ENCODE measurements at places on chromosomes 2 and 18.

- ATAC-seq, result no peak
Observed at GRCh38 chr18:55256226-55256928, 297.1 kb upstream of the CCDC68 start.

DNA sequence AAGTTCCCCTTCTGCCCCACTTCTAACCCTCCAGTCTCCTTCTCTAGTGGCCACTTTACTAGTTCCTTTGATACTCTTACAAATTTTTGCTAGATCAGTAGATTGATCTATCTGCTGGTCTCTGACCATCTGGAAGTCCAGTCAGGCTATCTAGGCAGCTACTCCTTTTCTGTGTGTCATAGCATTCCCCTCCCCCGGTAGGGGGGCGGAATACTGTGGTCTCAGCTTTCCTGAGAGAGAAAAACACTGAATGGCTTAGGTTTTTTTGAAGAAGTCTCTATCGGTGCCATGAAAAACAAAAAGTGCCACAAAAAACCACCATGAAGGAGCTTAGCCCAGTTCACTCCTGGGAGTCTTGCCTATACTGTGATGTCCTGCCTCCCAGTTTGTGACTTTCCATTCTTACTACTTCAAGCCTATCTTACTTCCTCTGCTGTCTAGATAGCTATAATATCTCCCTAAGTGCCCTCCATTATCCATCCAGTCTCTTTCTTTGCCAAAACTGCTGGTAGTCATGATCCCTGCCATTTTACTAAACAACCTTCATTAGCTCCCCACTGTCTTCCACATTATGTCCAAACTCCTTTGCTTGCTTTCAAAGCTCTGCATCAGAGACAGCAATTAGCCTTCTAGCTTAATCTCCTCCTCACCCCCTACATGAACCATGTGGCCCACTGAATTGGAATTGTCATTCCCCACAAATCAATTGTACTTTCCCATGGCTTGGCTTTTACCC, 29.9 kb downstream of the TPGS2 start:
- ATAC-seq, result no peak

DNA sequence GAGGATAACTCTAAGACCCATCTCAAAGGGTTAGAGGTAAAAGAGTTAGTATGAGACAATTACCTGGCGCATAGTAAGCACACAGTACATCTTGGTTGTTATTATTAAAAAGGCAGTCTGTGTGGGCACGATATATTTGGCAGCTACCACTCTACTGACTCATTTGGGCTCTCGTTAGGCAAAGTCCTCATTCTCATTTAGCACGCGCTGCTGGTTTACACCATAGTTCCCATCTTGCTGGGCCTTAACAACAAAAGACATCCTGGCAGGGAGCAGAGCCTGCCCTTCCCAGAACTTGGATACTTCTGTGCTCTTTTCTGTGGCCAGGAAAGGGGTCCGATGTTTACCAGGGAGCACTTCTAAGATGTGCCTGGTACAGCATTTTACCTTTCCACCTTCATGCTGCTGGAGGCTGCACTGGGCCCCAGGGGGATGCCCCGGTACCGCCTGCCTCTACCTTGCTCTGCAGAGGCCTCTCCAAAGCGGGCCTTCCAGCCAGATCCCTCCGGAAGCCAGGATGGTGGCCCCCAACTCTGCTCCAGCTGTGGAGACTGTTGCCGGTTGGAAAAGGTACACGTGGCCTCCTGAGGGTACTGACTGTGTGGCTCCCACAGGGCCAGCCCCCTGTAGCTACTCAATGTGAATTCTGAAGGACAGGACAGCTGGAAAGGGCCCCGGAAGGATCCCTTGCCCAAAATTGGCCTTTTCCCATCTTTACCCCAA, 15.0 kb downstream of the GLI2 start:
- no peak for ATAC-seq

DNA sequence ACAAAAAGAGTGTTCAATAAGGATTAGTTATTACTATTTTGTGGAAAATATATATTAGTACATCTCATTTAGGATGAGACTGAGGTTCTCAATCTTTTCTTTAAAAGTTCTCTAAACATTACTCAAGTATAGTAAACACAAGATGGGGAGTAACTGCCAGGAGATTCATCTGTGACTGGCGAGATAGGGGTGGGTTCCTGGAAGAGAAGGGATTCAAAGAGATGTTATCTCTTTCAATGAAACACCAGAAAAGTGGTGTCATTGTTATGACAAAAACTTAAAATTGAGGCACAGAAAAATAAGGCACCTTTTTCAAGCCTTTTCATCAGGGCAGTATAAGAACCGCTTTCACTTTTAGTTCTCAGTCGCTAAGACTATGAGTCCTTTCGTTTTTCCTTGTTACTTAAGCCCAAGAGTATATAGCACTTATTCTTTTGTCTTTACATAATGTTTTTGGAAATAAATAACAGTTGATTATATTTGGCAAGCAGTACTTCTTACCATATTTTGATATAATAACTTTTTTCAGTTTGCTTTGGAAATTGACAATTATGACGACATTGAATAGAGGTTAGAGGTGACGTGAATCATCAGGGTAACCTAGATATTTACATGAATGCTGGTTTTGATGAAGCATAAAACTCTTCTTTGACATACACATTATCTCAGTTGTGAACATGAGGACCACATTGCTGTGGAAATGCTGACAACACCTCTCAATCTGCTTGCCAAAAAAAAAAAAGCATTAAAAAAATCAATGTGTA, 393.9 kb upstream of the TCF4 start:
- no peak for ATAC-seq

DNA sequence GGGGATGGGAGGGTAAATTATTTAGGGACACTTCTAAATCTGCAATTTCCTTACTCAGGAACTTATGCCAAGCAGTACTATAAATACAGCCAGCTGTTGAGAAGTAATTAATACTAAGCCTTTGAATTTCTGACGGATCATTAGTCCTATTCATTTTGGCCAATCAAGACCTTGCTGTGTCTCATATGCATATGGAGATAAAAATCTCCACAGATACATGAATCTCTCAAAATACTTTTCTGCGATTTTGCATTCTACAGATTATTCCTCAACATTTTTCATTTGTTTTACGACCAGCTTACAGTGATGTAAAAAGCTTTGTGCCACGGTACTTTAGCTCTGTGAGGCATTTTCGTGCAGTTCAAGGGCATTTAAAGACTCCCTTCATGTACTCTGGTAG, 16.7 kb downstream of the LANCL1 start:
- no peak for ATAC-seq

- ATAC-seq, result peak; percentile 68
Observed at GRCh38 chr2:168247341-168248261, at the start of gene STK39. STK39 (minus strand) TSS chr2:168247595; CDS start chr2:168247435, 160 bp downstream.

GRCh38 chr2:103233691-103234090, 471.9 kb downstream of the TMEM182 start:
- no peak for ATAC-seq

DNA sequence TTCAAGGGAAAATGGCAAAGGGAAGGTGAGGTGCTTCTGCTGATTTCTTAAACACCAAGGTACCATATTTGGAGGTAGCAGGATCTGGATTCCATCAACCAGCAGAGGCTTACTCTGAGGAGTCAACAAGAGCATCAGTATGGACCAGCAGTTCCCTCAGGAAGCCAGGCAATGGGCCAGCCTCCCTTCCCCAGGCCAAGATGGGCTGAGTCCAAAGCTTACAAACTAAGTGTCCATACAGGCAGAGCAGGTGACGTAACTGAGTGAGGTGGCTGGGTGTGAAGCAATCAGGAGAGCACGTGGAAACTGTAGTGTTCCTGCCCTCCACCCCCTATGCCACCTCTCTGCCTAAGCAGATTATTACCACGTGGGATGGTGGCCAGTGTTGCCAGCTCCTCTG, 134.2 kb upstream of the HNRNPA3 start:
- no peak for ATAC-seq

DNA sequence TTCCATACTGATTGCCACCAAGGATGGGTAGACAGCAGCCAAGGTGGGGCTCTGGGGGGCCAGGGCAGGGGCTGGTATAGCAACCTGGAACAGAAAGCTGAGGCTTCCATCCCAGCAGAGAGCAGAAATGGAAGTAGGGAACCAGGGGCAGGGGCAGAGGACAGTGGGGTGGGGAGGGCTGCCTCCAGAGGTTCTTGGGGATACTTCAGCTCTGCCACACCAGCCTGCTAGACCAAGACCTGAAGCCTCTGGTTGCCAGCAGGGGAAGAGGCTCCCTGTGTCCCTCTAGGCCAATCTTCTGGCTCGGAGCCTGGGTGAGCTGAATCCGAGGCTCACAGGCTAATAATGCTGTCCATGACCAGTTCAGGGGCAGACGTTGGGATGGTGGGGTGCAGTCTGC, 329.0 kb downstream of the DYSF start:
- ATAC-seq, result no peak

DNA sequence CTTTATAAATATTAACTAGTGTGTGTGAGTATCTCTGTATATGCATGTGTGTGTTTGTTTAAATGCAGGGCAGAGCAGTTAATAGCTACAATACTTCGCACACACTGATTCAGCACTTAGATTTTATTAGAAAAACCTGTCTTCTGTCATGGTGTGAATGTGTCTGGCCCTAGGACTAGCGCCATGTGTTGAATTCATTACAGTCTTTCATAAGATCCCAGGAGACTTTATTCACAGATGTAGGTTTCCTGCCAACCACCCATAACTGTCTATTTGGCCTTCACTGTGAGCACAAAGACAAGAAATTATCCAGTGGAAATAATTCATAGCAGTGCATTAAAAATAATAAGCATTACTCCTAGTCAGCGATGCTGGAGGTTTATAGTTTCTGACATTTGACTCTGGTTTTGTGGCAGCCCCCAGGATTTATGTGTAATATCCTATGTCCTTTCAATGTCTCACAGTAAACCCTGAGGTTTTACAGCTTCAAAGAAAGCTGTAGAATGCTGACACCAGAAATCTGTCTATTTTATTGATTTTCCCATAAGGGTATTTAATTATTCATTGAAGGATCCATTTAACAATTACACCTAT, 93.9 kb downstream of the ZNF804A start:
- ATAC-seq, result no peak

GRCh38 chr2:85971366-85971765, 82.6 kb upstream of the ST3GAL5 start:
- no peak for ATAC-seq

DNA sequence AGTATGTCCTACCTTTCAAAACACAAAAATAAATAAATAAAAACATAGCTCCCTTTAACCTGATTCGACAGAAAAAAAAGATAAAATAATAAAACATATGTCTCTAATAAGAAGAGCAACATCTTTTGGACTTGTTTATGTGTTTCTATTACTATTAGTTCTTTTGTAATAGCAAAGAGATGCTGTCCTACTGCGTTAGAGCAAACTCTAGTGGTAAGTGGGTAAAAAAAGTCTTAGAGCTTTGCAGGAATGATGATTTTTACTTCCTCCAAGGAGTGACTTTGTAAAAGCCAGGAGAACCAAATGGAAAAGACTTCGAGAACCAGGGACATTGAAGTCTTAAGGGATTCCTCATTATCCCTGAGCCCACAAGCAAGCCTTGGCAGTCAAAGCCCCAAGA, 450.1 kb downstream of the METTL4 start:
- ATAC-seq, result no peak

DNA sequence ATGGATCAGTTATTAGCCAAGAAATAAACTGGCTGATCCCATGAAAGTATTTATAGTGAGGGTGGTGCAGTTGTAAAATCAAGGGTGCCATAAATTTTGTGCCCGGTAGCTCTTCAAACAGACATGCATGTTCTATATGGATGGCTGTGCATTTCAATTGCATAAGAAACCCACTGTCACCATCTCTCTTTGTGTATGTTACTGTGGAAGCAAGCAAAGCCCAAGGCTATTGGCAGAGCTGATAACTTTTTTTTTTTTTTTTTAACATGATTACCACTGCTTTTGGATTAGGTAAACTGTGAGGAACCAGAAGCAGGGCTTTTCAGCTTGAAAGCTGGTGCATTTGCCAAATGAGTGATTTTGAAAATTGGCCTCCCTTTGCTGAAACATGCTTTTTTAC, 332.6 kb downstream of the SOX11 start:
- ATAC-seq, result no peak

DNA sequence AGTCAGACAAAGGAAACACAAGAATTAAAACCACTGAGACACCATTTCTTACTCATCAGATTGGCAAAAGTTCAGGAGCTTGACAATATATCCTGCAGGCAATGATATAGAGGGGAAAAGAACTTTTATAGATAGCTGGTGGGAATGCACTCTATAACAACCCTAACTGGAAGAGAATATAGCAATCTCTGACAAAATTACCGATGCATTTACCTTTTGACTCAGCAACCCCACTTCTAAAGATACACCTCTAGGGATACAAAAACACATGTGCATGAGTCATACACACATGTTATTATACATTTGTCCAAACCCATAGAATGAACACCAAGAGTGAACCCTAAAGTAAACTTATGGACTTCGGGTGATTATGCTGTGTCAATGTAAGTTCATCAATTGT, 79.4 kb upstream of the SRD5A2 start:
- no peak for ATAC-seq

DNA sequence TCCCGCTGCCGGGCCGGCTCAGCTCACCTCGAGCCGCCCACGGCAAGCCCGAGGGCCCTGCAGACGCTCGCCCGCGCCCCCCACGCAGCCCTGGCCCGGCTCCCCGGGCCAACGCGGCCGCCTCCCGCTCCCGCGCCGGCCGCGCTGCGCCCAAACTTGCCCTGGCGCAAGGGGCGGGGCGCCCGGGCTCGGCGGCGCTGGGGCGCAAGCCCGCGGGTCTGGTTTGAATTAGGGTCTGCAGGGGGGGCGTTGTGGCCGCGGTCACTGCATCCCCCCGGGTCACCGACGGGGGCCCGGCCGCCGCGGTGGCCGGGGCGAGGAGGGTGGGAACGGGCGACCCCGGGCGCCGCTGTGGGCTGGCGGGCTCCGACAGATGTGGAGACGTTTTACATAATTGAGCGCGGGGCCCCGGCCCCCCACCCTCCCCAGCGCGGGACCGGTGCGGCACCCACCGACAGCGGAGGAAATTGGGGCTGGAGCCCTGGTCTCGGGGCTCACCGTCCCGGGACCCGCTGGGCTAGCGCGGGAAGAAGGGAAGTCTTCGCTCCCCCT, 690 bp downstream of the SDC1 start:
- peak; percentile 4 for ATAC-seq

GRCh38 chr18:45107425-45107824, 426.7 kb downstream of the SETBP1 start:
- peak; percentile 18 for ATAC-seq

DNA sequence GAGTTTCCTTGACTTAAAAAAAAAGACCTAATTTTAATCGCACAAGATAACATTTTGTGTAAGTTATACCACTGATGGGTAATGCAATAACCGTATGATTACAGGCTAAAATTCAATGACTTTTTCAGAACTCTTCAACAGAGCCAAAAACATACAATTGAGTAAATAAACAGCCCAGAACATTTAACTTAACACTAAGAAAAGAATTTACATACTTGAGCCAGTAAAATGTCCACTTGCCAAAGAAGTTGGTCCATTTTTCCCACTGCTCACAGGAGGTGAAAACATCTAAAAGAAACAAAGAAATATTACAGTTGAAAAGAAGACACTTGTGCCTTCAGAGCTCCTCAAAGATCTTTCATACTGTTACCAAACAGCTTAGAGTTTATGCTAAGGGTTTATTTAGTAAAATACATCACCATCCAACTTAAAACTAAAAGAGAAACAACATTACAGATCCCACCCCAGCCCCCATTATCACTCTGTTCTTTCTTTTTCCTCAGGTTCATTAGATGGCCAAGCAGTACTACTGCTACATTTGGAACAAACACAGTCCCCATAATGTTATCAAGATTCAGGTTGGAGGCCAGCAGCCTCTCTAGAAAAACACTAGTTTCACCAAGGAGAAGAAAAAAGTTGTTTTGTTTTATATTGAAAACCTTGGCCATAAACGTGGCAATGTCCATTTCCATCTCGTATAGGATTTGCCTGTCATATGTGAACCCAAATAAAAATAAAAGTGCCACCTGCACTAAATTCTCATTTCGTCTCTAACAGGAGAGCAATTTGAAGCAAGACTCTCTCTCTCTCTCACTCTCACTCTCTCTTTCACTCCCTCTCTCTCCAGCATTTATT, 2.7 kb downstream of the TCF4 start:
- ATAC-seq, result no peak
